Endothelial cell (in vitro differentiated cells): ENCODE measurements at places on chromosomes 3 and 15.

DNA sequence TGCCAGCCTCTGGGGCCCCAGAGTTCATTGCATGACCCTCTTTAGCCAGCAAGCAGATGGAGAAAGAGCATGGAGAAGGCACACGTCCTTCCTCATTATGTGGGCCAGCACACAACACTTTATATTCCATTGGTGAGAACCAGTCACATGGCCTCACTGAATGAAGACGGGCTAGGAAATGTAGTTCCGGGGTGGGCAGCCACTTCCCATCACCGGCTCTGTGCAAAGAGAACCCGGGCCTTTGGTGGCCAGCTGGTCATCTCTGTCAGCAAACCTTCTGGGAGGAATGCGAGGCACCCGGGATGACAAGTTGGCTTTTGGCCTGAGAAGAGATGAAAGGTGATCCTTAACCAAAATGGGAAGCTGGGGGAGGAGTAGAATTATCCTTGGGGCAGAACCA, 90.2 kb upstream of the VGLL4 start:
- DNase-seq: no peak

- no peak for DNase-seq
Measured at GRCh38 chr3:174639970-174640369, 219.2 kb upstream of the NAALADL2 start.

GRCh38 chr3:32460031-32460749, 42.5 kb downstream of the CMTM6 start:
- peak; percentile 55 for DNase-seq

- no peak for DNase-seq
Measured at GRCh38 chr3:173819368-173819767, 421.8 kb downstream of the NLGN1 start.

DNA sequence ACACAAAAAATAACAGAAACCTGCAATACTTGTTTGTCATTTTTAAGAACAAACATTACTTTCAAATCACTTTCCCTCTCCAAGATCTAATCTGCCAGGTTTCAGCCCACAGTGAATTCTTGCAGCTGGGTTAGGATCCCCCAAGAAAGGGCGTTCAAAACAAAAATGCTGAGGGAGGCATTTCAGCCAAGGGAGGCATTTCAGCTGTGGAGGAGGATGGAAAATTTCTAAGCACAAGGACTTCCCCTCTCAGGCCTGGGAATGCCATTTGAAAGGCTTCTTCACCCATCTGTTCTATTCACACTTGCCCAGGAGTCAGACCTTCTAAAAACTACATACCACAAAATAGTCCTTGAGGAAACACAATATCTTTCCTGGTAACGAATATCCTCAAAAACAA, 69.1 kb downstream of the P3H2 start:
- DNase-seq: no peak

- no peak for DNase-seq
Measured at GRCh38 chr3:181290941-181291340, 301.4 kb upstream of the DNAJC19 start.

- DNase-seq: peak; percentile 53
Measured at GRCh38 chr15:51649659-51650521, 27.3 kb upstream of the DMXL2 start.

GRCh38 chr15:68315035-68315434, 37.5 kb downstream of the FEM1B start:
- no peak for DNase-seq

DNA sequence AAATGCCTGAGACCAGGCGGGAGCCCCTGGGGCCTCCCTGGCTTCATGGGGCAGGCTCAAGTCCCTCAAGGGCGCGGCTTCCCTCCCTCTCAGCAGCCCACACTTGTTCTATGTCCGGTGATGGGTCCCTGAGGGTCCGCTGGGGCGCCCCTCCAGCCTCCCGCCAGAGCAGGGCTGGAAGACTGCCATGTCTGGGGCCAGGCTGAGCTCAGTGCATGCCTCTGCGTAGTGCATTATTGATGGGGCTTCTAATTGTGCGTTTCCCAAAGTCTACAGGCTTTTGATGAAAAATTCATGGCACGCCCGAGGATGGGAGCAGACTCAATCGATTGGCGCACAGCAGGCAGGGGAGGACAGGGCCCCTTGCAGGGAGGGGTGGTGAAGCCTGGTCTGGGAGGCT, 51.3 kb downstream of the CYP11A1 start:
- DNase-seq: no peak

DNA sequence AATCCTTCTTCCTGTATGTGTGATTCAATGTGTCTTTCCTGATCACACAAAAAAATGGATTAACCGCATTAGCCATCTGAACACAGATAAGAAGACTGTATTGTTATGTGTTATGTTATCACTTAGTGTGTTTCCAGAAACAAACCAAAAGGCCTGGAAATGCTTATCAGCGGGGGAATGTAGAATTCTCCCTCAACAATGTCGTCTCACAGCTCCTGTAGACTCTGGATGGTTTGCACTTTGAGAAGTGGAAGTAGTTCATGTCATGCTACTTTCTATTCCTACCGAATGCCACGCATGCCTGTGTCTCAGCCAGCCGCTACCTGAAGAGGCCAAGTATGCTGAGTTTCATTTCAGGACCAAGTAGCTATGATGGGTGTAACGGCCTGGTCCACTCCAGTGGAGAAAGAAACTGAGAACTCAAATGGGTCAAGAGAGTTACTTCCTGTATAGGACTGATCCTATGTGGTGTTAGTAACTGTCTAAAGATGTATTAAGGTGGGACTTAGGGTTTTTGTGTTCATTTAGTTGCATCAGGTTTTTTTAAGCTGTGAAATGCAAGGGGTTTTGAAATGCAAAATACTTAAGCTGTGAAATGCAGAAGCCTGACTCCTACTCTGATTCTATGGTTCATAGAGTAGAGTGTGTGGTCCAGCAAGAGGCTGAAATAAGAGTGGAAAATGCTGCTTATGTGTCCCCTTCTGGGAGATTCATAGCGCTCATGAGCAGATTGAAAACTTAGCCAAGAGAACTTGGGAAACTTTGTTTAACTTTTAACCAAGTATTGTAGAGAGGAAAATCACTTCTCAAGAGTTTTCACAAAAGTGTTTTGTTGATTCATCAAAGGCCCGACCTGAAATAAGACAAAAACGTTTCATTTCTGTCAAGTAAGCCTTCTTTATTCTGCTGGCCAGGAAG, 118.5 kb upstream of the LMOD3 start:
- DNase-seq: no peak

GRCh38 chr3:104362319-104362718, 1004.4 kb upstream of the ALCAM start:
- DNase-seq: no peak

- DNase-seq: no peak
Measured at GRCh38 chr15:62515696-62516395, 350.8 kb upstream of the C2CD4B start.

DNA sequence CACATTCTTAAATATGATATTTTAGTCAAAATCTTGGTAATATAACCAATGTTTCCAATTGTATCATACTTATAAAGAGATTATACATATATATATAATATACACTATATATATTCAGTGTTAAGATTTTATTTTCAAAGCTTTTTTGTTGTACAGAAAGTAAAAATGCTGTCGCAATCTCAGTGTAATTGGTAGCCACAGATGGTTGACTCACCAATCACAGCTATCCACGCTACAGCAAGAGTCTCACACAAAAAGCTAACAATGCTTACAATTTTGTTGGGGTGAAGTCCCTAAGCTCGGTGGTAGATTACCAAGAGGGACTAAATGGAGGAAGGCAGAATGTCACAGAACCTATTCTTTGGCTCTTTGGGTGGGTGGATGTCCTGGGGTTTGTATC, 16.9 kb upstream of the CFAP161 start:
- no peak for DNase-seq

DNA sequence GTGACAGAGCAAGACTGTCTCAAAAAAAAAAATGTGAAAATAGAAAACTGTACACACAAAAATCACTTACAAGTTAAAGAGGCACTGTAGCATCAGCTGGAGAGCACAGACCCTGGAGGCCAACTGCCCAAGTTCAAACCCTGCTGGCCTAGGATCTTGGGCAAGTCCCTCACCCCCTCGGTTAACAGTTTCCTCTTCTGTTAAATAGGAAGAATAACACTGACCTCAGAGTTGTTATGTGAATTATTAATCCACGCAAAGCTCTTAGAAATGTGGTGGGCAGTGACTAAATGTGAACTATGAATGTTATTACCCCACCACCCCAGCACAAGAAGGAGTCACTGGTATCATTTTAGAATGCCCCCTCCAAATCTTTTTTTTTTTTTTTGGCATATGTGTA, 11.2 kb downstream of the CIB1 start:
- DNase-seq: no peak

- no peak for DNase-seq
Measured at GRCh38 chr3:16151109-16151508, 23.4 kb upstream of the GALNT15 start.

DNA sequence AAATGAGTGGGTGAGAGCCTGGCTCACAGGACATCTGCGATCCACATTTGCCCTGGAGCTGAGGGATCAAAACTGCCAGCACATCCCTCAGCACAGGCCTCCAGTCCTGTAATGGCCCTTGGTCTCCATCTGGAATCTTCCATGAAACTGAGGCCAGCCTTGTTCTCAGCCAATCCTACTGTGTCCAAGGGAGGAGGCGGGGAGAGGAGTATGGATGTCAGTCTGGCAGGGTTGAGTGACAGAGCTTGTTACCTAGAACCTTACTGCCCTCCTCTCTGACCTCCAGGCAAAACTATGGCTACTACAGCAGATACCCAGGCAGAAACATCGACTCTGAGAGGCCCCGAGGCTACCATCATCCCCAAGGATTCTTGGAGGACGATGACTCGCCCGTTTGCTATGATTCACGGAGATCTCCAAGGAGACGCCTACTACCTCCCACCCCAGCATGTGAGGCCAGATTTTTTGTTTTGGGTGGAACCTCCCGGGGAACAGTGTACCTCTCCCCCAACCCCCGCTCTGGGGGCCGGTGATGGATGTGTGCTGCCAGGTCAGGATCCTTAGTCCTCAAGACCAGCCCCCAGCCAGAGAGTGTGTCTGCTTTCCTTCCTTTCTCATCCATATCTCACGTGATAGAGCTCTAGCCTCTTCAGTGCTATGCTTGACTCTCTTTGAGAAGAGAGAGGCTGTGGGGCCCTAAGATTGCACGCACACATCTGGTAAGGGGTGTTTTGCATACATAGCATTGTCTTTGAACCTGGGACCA, 41.3 kb downstream of the CHDH start:
- DNase-seq: no peak

GRCh38 chr15:42759093-42759492, 22.2 kb upstream of the CDAN1 start:
- no peak for DNase-seq

GRCh38 chr15:77838595-77838994, 205.9 kb upstream of the LINGO1 start:
- DNase-seq: no peak

DNA sequence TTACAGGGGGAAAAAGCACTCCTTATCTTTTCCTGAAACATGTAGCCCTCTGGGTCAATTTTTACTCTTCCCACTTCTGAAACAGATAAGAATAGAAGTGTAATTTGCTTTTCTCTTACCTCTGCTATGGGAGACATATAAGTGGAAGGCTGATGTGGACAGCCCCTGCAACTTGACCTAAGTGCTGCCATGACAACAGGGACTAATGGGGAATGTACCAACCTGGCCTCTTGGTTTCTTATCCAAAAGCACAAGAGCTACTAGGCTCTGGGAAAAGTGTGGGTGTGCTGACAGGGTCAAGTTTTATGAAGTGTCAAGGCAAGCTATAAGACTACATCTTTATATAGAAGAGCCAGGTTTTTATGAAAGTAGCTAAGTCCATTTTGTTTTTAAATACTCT, 1246.5 kb downstream of the OTOL1 start:
- DNase-seq: no peak

DNA sequence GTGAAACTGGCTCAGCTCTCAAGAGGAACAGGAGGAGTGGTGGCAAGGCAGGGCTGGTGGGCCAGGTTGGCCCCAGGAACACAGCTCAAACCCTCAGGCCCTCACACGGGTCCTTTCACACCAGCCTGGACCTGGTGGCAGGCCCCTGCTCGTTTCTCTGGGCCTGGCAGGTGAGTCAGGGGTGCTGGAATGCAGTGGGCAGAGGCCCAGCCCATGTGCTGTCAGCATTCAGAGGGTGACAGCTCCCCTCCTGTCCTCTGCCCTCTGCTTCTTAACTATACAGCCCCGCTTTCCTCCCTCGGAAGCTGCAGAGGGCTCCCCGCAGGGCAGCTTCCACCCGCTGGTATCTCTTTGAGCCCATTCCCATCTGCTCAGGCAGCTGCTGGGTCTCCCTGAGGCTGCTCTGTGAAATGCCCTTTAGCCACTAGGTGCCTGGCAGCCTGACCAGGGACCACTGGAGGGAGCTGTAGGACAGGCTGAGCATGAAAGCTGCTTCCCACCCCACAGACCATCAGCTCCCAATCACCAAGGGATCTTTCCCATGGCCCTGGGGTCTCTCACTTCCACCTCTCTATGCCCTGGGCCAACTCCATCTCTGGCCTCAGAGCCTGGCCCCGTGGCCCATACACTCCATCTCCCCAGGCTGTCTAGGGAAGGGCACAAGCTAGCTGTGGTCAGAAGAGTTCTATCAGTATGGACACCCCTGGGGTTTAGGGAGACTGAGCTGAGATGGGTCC, 24.8 kb downstream of the SHF start:
- DNase-seq: peak; percentile 89

DNA sequence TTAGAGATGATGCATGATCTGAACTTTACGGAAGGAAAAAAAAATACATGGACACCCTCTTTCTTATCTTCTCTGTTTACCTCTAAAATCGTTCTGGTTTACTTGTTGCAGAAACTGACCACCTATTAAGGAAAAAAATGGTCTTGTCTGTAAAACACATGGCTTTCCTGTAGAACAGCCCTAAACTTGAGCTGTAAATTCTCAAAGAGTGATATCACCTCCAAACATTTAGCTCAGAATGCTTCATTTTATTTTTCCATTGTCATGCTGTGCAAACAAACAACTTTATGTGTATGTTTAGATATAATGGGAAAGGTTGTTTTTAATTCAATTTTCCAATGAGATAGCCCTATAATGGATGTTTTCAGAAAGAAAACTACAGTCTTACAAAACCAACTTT, 237.4 kb upstream of the NR2F2 start:
- DNase-seq: no peak

- DNase-seq: no peak
Measured at GRCh38 chr3:194272861-194273742, 78.0 kb downstream of the CPN2 start.

GRCh38 chr3:16071206-16071605, 103.3 kb upstream of the GALNT15 start:
- no peak for DNase-seq

- DNase-seq: no peak
Measured at GRCh38 chr3:107452436-107452835, 70.3 kb upstream of the BBX start.

DNA sequence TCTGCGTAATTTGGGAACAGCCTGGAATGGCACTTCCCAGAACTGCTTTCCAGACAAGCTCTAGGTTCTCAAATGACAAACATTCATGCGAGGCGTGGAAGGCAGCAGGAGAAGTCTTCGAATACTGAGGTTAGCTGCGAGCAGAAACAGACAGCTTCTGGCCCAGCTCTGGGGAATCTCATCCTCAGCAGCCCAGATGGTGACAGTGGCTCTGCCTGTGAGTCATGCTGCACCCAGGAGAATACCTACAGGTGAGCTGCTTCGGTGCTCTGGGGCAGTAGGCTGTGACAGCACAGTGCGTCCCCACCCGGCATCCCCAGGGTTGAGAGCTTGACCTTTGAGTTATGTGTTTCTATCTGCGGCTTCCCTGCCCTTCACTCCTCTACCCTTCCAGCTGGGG, 258.6 kb downstream of the KLF13 start:
- DNase-seq: no peak

- DNase-seq: no peak
Measured at GRCh38 chr3:129121016-129121791, 400 bp downstream of the RAB43 start.

GRCh38 chr15:20645956-20646355, 104.4 kb upstream of the GOLGA6L6 start:
- DNase-seq: no peak

- no peak for DNase-seq
Measured at GRCh38 chr3:124413393-124413792, 316.9 kb upstream of the UMPS start.
